ENCODE measurements at places on chromosomes 11 and 22.

DNA sequence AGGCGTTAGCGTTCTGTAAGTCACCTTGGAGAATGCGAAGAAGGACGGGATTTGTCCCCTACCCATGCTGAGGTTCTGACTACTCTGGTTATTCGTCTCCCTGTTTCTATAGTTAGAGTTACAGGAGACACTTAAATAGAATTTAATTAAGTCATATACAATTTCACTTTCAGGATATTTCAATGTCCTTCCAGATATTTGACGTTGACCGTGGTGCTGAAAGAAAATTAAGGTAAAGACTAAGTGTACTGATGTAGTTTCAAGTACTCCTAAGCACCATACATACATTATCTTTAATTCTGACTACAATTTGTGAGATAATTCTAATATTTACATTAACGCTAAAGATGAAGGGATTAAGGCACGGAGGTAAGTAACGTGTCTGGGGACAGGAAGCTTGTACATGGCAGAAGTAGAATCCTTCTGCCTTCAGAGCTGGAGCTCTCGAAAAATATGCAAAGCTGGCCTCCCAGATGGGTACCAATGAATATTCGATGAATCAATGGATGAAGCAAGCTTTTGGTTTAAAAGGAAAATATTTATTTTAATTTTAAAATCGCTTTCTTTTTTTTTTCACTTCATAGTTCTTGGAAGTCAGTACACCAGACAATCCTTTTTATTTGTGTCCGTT lies 539 bp upstream of the SLC36A4 start:
- DNase-seq, result no peak

DNA sequence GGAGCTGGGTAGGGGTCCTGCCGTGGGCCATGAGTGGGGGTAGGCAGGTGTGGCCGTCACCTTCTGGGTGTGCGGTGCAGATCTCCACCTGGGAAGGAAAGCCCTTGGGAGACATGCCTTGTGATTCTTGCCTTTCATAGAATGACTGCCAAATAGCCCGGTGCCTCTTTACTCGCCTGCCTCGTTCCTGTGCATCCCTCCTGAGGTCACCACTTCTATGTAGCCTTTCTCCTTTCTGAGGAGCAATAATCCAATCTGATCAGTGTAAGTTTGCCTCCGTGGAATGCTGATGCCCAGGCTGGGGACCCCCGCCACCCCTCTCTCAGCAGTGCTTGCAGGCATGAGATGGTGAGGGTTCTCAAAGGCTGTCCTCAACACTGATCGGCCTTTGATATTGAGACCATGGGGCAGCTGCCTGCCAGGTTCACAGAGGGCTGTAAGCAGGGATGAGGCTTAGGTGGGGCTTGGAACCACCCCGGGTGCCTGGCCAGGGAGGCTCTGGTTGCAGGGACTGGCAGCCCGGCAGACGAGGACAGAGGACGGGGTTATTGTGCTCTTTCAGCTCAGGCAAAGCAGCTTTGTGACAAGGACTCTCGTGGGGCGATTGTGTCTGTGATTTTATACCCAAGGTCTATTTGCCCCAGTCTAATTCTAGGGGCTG lies 86.1 kb upstream of the WNT7B start:
- no peak for DNase-seq

- no peak for DNase-seq
Measured at GRCh38 chr11:68002938-68003845, 705 bp downstream of the UNC93B1 start.

DNA sequence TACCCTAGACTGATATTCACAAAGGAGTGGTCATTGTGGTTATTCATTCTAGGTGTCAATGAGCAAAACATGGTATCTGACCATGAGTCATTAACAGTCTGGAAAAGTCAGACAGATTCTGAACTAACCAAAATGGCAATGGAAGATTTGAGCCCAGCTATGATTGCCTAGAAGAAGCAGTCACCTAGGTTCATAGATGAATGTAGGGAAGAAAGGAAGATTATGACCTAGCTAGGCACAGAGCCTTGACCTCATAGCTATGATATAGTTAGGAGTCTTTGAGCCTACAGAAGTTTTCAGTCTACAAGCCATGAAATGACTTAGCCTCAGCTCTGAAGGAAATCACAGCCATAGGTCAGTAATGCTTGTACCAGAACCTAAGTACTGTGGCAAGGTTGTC lies 351 bp downstream of the OR56A4 start:
- no peak for DNase-seq

GRCh38 chr11:26027887-26028286 lies 304.0 kb upstream of the ANO3 start:
- DNase-seq, result no peak

DNA sequence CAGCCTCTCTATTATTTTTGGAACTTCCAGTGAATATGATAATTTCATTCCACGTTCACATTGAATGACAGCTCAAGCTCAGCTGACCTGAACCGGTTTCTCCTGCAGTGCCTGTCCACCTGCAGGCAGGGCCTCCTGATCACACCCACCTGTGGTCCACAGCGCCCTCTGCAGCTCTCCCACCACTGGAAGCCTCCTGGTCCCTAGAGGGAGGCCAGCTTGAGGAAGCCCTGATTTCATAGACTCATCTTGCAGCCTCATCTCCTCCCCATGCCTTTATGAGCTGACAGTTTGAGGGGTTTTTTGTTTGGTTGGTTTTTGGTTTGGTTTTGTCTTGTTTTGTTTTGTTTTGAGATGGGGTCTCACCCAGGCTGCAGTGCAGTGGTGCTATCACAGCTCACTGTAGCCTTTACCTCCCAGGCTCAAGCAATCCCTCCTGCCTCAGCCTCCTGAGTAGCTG lies 29.9 kb upstream of the MALAT1 start:
- peak; percentile 69 for DNase-seq

DNA sequence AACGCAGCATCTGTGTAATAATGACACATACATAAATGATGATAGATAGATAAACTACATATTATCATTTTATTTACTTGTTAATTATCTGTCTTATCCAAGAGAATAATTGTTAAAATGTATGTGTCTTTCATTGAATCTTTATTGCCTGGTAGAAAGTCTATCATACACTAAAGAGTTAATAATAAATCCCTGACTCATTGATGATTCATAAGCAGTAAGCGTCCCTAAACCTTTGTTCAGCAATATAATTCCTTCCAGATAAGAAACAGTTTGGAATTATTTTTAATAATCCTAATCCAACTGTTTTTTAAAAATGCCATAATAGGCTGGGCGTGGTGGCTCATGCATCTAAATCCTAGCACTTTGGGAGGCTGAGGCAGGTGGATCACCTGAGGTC lies 655.6 kb upstream of the CNTN5 start:
- DNase-seq, result no peak

GRCh38 chr22:44459551-44459950 lies 38.5 kb downstream of the RTL6 start:
- no peak for DNase-seq

DNA sequence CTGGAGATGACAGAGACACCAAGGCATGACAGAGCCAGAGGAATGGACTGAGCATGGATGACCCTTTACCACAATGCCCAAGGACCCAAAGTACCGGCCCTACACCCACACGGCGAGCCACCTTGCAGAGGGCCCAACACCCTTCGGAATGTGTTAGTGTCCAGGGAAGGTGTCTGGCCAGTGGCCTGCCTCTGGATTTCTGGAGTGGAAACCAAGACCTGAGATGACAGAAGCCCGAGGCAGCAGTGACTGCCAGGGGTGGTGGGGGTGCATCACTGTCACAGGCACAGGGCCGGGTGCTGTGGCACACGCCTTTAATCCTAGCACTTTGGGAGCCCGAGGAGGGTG lies 28.7 kb downstream of the PDGFB start:
- DNase-seq, result no peak

DNA sequence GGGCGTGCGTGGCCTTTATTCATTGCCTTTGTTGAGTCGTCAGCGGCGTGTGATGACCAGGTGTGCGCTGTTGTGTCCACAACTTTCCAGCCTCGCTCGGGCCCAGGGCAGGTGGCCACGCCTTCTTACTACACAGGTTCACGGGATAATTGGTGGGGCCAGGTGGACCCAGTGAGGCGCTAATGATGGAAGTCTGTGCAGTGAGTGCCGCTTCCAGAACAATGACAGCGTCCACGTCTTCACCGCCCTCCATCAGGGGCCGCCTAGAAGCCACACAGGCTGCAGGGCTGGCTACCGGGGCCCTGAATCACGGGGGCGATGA lies 1197.3 kb downstream of the BRD1 start:
- DNase-seq, result no peak

DNA sequence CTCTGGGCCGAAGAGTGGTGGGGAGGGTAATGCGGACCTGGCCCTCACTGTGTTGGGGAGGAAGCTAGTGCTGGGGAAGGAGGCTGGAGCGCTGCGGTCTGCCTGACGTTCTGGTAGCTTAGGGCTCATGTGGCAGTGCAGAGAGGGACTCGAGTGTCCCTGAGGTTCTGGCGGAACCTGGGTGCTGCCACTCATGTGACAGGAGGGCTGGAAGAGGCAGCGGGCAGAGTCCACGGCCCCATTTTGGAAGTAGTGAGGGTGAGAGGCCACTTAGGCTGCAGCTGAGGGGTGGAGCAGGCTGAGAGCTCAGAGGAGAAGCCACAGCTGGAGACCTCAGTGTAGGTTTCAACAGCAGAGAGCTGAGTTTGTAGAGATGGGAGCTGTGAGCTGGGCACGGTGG lies 16.2 kb upstream of the TRMU start:
- no peak for DNase-seq

GRCh38 chr11:12090061-12090591 lies 20.3 kb upstream of the MICAL2 start:
- DNase-seq, result no peak

DNA sequence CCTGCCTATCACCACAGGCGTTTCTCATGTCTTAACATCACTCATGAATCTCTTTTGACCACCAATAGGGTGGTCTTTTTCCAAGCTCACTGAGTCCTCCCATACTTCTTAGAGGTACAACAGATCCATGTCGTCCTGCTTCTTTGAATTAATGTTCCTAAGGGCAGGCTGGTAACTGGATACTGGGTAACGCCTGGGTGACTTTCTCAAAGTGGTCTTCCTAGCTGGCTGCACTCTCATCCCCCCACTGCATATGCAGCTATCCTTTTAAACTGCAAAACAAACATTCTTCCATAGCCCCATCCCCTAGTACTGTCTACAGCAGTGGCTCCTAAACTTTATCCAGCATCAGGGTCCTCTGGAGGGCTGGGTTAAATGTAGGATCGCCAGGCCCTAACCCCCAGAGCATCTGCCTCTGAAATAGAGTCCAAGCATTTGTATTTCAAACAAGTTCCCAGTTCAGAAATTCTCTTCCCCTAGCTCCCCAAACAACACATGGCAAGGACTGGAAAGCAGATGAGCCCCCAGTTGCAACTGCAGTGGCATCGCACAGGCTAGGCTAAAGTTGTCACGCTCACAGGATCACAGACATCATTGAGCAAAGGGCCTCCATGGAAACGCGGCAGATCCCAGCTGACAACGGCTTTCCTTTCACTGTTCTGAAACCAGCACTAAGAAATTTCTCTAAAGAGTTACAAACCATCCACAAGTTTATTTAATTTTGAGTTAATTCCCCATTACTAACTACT lies 204.9 kb downstream of the LARGE1 start:
- DNase-seq, result no peak

DNA sequence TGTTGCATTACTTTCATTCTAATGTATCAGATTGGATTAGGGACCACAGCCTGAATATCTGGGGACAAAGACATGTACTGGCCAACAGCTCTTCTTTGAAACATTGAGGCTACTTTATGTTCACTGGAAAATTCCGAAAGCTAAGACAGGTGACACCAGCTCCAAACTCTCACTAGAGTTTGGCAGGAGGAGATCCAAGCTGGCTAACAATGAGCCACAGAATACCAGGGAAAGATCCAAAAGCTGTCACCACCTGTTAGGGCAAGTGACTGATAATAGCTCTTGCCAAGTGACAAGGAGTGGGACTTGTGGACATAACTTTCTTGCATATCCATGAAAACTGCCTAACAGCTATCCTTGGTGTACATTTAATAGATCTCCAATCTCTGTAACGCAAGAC lies 333.3 kb downstream of the TTC28 start:
- DNase-seq, result no peak

DNA sequence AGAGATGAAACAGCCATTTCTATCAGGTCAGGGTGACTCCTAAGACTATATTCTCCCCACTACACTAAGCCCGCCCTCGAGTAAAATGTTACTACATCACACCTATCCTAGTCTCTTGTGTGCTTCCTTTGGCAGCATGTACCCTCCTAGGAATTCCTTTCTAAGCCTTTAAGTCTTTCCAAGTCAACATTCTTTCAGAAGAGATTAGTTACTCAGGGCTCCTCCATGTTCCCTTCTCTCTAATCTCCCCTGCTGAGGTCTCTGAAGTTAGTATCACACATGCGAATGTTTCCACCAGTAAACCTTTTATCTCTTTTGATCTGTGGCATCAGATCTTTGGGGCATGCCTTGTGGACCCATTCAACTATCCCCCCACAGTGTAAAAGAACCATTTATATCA lies 873.7 kb upstream of the FAT3 start:
- no peak for DNase-seq

- DNase-seq, result no peak
Measured at GRCh38 chr11:61718046-61718531, 34.3 kb upstream of the MYRF start.

DNA sequence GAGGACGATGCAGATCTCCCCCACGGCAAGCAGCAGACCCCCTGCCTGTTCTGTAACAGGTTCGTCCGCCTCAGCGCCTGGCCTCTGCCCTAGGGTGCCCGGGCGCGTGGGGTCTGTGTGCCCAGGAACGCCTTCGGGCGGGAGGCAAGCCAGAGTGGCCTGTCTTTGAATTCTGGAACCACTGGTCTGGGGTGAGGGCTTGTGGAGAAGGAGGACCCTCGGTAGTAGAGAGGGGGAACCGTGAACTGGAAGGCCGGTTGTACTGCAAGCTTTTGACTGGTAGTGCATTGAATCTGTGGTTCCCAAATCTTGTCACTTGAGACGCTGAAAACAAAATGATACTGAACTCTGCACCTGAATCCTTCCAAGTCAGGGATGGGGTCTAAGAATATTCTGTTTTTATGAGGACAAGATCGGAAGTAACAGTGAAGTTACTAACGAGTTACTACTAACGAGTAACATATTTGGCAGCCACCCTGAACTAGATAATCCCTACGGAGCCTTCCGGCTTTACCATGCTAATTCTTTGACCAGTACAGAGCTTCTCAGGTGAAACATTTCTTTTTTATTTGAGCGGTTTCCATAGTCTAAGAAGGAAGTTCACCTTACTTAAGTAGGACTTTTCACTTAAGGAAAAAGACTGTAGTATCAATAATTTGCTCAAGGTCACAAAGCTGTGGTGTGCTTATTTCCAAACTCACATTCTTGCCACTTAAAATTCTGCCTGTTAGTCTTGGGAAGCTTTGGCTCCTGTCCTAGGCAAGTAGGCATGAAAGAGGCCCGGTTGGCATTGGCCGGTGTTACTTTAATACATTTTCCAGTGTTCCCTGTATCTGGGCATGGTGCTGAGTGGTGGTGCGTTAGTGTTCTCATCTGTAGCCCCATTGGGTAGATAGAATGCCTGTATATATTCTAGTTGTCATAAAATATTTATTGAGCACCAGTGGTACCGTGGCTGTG lies 860 bp downstream of the PRMT3 start:
- peak; percentile 5 for DNase-seq

GRCh38 chr11:103699216-103699615 lies 337.2 kb upstream of the DDI1 start:
- DNase-seq, result no peak
